Mammary epithelial cell (primary cell): ENCODE measurements at places on chromosomes 5 and 9. TPM values are rescaled to one million over a fixed set of nuclear protein-coding genes. Genes with fewer than 3 reads are reported as not detected.

Gene LHX6
- total RNA-seq: 4.5 TPM

Gene MEF2C
- 1.3 TPM for total RNA-seq

Gene CDH9
- not detected in 2 replicates for total RNA-seq

Gene TRIM36
- total RNA-seq: 2.8 TPM

Gene SEMA6A
- total RNA-seq: 0.43 and 1.2 TPM in 2 replicates

Gene ELOVL7
- total RNA-seq: 17.8 TPM

Gene C6
- not detected for total RNA-seq

Gene ZNF883
- 7.8 TPM for total RNA-seq

Gene CKMT2
- total RNA-seq: not detected in 2 replicates

Gene NMUR2
- not detected in 2 replicates for total RNA-seq

Gene RGS3
- 63.5 and 67.4 TPM in 2 replicates for total RNA-seq

Gene IL3
- not detected in 2 replicates for total RNA-seq

Gene CCL27
- 0.80 TPM in 1 of 2 replicates, not detected in the other for total RNA-seq

Gene LRRC19
- total RNA-seq: not detected

Gene CAMK4
- 9.1 and 9.4 TPM in 2 replicates for total RNA-seq

Gene NDUFA8
- total RNA-seq: 77.4 and 78.2 TPM in 2 replicates

Gene FGF18
- not detected for total RNA-seq

Gene FOXD4L3
- 0.61 and 0.86 TPM in 2 replicates for total RNA-seq

Gene CCDC192
- not detected for total RNA-seq

Gene FAM120A
- total RNA-seq: 116 and 137 TPM in 2 replicates

Gene ARID3C
- total RNA-seq: not detected in 2 replicates

Gene SLC9A3
- total RNA-seq: 1.0 and 1.2 TPM in 2 replicates

Gene DAB2IP
- 72.2 and 78.4 TPM in 2 replicates for total RNA-seq

Gene PCDHA9
- total RNA-seq: 0.07 and 0.08 TPM in 2 replicates

Gene PGM5
- total RNA-seq: 0.86 and 0.96 TPM in 2 replicates

Gene CYSRT1
- total RNA-seq: 1.6 and 2.2 TPM in 2 replicates

Gene PLPPR1
- total RNA-seq: not detected in 2 replicates

Gene ZBTB26
- total RNA-seq: 5.0 TPM

Gene SEPTIN8
- total RNA-seq: 39.3 and 57.5 TPM in 2 replicates
